Activated CD4-positive, alpha-beta T cell treated with anti-CD3 and anti-CD28 coated beads for 24 hours (primary cell): ENCODE measurements at places on chromosomes 6 and 20.

DNA sequence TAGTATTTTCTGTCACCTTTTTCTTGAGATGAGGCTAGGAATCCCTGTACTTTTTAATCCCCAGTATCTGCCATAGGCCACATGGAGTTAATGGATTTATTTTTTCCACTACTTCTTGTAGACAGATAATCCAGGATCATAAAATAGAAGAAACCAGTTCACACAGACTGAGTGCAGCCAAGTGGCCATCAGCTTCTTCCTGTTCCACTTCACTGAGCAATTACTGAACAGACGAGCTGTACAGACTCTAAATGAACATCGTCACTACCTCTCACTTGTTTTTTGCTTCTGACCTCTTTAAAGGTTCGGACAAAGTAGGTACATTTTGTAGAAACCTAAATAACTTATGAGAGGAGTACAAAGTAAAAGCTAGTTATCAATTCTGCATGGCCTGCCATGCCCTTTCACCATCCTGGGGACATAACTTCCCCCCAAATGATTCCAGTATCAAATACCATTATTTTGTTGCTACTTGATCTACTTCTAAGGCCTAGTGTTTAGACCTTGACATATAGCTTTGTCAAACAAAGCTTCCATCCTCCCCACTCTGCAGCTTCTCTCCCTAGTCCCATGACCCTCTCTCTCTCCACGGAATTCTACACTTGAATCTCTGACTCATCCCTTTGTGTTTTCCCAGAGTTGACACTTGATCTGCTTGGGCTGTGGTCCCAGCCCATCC lies 34.4 kb upstream of the ARHGAP18 start:
- no peak for DNase-seq

DNA sequence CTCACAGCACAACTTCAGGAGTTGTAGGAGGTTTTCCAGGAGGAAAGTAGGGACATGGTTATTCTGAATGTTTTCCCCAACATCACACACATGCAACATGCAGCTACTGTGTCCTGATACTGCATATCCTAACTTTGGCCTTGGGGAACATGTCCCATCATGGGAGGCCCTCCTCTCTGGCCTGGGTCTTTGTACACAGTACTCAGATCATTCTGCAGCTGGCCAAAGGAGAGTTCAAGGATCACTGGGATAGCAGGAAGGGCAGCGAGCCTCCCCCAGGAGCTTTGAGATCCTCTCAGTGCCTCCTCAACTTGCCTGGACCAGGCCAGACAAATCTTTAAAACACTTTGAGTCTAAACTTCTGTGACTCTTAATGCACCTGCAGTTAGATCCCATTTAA lies 12.9 kb downstream of the CASS4 start:
- DNase-seq = no peak

- DNase-seq = no peak
Measured at GRCh38 chr6:75275067-75275466, 9.5 kb downstream of the TMEM30A start.

GRCh38 chr6:24918641-24919055 lies 17.1 kb downstream of the RIPOR2 start:
- DNase-seq = no peak

GRCh38 chr6:135129136-135129856 lies 51.8 kb upstream of the MYB start:
- no peak for DNase-seq

DNA sequence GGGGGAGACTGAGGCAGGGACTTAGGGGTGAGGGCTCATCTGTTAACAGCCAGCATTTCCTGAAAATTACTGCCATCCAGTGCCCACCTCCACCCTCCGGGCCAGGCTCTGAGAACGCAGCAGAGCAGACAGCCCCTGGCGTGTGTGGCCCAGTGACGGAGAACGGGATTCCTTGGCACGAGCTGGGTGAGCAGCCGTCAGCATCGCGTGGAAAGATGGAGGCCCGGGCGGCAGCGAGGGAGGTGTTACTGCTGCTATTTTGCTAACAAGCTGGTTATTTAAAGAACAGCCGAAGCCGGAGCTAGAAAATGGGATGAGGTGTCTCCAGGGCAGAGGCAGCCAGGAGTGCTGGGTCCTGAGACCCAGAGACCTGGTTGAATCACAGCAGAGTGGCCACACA lies 62.7 kb downstream of the DLGAP4 start:
- no peak for DNase-seq

DNA sequence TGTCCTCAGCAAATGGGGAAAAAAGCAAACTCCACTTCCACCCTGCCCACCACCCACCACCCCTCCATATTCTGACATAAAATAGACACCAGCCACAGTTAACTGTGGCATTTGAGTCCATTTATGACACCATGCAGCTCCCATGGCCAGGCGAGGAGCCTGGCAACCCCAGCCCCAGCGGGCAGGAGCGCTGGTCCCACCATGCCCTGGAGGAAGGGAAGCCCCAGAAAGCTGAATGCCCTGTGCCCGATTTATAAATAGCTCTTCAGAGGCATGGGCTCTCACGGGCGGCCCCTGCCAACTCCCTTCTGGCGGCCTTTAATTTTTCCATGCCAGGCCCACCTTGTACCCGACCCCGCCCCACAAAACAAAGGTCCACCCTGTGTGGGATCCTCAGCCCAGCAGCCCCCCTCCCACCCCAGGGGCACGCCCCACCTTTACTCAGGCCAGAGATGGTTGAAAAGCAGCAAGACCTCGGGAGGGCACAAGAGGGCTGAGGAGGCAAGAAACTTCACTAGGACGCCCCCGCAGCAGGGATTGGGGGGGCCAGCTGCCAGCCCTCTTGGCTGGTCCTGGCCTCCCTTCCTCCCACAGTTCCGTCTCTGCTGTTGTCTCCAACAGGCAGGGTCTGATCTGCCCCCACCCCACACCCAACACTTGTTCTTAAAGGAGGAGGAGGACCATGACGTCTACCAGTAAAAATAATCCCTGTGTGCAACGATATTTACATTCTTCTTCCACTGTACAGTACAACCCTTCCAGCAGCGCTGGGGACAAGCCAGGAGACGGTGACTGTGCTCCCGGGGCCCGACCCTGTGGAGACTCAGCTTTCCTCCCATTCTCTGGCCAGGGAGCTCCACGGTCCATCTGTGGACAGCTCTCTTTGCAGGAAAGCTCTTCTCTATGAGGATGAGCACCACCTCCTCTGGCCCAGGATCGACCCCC lies 115.6 kb upstream of the CDYL start:
- DNase-seq = no peak

DNA sequence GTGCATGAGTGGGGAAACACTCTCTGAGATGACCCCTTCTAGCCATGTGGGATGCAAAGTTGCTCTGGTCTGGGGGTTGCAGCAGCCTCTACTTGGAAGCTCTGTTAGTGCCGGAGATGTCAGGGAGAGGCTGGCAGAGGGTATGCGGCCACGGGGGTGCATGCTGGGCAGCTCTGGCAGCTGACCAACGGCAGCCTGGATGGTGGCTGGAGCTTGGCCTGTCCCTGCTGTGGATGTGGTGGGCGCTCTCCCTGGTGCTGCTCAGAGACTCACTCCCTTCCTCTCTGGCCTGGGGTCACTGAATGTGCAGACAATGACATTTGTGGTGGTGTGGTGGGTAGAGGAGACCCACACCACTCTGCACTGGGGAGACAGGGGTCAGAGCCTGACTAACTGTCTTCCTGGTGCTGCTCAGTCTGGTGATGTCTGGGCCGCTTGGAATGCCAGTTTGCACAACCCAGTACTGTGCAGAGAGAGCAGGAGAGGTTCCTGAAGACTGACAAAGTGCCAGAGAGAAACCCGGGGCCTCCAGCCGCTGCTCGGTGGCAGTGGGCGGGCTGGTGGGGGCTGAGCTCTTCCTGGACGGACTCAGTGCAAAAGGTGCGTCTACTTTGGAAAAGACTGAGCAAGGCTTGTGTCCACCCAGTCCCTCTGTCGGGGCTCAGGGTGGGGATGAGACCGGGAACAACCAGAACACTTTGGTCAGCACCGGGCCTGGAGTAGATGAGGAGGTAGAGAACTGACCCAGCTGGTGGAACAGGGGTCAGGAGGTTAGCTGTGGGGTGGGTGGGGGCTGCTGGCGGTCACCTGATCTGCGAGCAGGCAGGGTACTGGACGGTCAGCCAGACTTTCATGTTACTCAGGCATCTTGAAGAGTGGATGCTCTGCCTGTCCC lies 2.7 kb downstream of the MYT1 start:
- no peak for DNase-seq

GRCh38 chr6:116127771-116128493 lies 2.0 kb upstream of the COL10A1 start:
- DNase-seq = no peak

- DNase-seq = no peak
Measured at GRCh38 chr6:99285881-99286280, 63.6 kb downstream of the FAXC start.

DNA sequence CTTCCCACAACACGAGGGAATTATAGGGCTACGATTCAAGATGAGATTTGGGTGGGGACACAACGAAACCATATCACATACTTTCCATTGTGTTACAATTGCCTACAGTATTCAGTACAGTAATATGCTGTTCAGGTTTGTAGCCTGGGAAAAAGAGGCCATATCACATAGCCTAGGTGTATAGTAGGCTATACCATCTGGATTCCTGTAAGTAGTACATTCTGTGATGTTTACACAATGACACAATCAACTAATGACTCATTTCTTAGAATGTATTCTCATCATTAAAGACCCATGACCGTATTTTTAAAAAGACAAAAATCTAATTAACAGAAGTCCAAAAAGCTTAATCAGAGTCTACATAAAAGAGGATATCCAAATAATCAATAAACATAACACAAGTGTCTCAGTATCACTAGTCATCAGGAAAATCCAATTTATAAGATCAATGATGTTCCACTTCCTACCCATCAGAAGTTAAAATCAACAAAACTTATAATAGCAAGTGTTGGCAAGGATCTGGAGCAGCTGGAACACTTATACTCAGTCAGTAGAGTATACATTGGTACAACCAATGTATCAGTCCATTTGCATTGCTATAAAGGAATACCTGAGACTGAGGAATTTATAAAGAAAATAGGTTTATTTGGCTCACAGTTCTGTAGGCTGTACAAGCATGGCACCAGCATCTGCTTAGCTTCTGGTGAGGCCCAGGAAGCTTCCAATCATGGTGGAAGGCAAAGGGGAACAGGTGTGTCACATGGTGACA lies 215.9 kb downstream of the CLVS2 start:
- no peak for DNase-seq

GRCh38 chr6:90049295-90049694 lies 155.0 kb downstream of the GJA10 start:
- no peak for DNase-seq

GRCh38 chr6:40036186-40036585 lies 101.9 kb upstream of the MOCS1 start:
- no peak for DNase-seq

DNA sequence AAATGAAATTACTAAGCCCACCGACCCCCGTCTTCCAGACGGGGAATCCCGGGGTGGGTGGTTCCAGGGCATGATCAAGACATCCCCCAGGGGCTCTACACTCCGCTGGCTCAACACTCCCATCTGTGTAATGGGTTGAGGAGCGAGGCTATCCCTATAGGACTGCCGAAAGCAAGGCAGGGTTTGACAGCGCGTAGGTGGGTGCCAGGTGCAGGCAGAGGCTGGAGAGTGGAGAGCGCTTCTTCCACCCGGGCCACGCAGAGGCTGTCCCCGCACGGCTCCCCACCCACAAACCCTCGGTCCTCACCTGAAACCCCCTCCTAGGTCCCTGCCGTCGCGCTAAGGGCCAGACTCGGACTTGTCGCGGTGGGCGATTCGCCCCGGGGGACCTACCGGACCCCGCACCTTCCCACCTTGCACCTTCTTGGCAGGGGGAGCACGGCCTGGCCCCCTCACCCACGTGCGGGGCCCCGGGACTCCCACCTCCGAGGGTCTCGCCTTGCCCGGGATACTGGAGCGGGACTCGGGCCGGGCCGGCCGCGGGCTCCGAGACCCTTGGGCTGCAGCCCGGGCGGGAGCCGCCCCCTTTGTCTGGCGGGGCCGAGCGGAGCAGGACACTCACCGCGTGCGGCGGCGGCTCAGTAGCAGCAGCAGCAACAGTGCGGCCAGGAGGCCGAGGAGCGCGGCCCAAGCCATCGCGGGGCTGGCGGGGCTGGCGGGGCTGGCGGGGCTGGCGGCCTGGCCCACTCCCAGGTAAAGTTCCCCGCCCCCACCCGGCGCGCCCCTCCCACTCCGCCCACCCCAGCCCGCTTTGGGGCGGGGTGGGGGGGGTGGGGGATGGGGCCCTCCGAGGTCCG lies at the start of gene PTGIS:
TSS of gene PTGIS (minus strand) at position 717 of the 857 bp plus-strand sequence. CDS start at position 696, 21 bp downstream.
- no peak for DNase-seq

GRCh38 chr6:85050149-85050548 lies 285.8 kb upstream of the TBX18 start:
- DNase-seq = no peak

DNA sequence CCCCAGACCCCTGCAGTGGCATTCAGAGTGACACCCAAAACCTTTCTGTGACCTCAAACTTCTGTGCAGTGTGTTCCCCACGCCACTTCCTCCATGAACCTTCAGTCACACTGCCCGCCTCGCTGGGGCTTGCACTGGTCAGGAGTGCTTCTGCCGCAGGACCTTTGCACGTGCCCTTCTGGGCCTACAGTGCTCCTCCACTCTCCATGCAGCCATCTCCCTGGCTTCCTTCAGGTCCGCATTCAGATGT lies 27.1 kb downstream of the SYNJ2 start:
- no peak for DNase-seq

DNA sequence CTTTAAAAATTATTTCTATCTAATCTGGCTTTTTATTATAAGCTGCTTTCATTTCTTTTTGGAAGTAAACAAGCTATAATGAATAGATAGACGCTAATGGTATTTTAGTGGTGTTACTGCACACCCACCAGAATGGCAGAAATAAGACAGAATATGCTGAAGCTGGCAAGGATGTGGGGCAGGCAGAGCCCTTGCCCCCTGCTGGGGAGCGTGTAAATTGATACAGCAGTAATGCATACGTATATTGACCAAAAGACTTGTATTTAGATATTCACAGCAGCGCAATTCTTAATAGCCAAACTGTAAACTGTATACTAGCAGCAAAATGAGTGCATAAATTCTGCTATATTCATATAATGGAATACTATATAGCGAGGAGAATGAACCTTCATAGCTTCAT lies 35.3 kb downstream of the TMEM181 start:
- DNase-seq = no peak

DNA sequence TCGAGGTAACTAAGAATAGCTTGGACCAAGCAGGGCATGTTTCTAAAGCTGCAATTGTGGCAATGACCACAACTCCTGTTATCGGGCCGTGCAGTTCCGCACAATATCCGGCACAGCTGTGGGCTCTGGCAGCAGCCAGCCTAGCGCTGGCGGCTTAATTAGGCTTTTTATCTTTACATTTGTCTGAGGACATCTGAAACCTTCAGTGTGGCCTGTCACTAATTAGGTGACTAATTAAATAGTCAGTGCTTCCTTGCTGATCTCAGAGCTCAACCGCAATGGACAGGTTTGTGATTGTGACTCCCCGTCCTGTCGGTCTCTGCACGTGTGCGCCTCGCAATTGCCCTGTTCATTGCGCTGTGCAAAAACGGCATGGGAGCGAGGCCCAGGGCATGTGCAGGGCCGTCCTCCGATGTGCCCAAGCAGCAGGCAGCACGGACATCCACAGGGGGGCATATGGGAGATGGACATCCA lies 134.8 kb upstream of the INSM1 start:
- DNase-seq = no peak

- no peak for DNase-seq
Measured at GRCh38 chr6:54929245-54929909, 82.8 kb downstream of the FAM83B start.

GRCh38 chr20:20530428-20531151 lies 162.7 kb downstream of the INSM1 start:
- DNase-seq = no peak

GRCh38 chr6:19692506-19693298 lies 144.5 kb upstream of the ID4 start:
- DNase-seq = no peak
